Activated CD4-positive, alpha-beta T cell treated with anti-CD3 and anti-CD28 coated beads for 4 hours (primary cell): ENCODE measurements at places on chromosomes 16 and 17.

GRCh38 chr17:73118951-73119391, 26.5 kb upstream of the SLC39A11 start:
- no peak for DNase-seq

- DNase-seq: no peak
These were observed 11.0 kb upstream of the SPOP start for GRCh38 chr17:49688848-49689247.

DNA sequence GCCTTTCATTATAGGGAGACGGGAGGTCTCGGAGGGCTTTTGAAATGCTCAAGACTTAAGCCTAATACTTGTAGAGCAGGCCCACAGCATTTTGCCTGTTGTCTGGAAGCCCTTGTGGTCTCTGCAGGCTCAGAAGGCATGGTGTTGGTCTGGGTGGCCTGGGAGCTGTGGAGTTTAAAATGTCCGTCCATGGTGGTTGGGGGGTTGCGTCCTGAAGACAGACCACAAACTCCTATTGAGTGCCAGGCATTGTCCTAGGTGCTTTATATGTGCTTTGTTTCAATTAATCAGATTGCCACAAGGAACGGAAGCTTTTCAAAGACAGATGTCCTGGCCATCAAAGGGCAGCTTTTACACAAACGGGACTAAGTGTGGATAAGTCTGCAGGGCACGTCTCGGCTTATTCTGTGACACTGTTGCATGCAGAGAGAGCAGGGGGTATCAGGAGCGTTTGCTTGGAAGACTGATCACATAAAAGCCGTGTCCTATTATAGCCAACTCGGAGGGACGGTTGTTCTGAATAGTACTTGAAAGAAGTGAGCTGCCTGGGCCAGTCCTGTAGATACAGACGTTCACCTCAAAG, 7.8 kb downstream of the NTN1 start:
- no peak for DNase-seq

DNA sequence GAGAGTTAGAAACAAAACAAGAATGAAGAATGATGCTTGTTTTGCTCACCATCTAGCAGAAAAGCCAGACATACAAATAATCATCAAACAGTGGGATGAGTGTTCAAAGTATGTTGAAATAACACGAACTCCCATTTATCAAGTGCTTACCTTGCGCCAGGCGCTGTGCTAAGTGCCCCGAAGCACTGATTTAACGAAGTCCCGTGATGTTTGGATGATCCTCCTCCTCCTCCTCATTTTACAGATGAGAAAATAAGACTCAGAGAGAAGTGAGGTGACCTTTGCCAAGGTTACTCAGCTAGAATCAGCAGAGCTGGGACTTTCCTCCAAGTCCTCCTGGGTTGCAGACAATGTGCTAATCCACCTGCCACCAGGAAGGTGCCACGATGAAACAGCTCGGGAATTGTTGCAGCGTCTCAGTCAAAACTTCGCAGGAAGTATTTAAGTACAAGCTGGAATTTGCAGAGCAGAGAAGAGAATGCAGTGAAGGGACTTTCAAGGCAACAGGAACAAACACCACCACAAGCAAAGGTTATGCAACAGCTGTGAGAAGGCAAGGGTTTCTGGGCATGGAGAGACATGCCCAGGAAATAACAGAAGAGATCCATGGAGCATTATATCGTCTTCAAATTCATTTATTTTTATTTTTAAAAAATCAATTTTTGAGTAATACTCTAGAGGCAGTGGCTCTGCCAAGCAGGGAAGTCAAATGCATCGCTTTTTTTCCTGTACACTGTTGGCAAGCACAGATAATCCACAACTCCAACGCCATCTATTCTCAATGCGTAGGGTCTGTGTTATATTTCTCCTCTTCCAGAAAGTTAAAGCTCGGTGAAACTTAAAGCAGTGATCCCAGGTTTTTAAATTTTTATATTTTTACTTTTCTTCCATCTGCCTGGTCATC, 11.1 kb downstream of the PRCD start:
- DNase-seq: no peak

DNA sequence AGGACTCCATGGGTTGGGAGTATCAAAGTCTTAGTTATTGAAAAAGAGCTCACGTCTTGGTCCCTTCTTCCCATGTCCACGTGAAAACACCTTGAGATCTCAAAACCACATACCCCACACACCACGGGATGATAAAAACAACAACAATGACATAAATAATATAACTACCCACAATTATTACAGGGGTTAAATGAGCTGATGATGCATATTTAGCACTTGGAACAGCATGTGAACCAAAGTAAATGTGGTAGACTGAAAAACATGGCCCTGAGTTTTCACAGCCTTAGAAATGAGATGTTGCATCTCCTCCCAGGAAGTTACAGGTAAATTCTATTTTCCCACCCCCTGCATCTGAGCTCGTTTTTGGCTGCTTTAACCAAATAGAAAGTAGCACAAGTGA, 208.9 kb downstream of the C16orf95 start:
- DNase-seq: no peak

DNA sequence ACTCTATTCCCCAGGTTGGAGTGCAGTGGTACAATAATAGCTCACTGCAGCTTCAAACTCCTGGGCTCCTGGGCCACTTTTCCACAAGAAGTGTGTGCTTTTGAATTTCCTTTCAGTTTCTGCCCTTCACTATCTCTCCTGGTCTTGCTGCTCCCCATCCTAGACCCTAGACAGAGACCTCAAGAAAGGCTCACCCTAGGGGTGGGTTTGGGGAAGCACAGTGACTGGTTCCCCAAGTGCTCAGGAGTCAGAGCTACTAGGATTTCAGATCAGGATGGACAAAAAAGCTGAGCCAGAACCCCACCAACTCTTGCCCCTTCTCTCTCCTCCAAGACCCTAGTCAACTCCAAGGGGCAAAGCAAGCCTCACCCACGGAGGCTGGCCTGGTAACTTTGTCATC, 1.6 kb upstream of the SEBOX start:
- DNase-seq: no peak

- DNase-seq: no peak
These were observed 264.3 kb upstream of the CACNG5 start for GRCh38 chr17:66570447-66571195.

DNA sequence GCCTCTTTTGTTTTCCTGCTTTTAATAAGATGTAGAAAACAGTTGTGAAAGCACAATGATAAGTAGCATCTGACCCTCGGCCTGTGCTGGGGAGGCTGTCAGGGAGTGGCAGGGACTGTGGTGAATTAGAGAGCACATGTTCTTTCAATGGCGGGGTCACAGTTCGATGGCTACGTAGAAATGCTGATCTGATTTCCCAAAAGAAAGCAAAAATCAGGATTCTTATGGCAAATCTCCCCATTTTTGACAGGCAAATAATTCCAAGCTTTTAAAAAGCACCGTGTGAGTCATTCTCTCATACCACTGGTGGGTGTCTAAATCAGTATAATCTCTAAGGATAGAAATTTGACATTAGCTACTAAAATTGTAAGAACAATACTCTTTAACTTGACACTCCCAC, 4.2 kb upstream of the MAPK7 start:
- DNase-seq: no peak

DNA sequence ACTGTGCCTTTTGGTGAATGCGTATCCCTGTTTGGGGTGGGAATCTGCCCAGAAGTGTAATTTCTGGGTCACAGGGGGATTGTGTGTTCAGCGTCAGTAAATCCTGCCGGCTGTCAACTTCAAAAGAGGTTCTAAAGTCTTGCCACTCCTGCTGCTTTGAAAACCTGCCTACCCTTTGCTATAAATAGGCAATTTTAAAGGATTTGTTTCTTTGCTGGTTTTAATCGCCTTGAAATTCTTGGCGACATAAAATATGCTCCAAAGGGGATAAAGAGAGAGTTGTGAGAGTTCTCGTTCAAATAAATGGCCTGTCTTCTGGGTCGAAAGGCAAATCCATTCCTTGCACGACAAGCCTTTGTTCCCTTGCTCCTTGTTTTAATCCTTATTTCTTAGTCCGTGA, 143.4 kb downstream of the IRF8 start:
- DNase-seq: no peak

DNA sequence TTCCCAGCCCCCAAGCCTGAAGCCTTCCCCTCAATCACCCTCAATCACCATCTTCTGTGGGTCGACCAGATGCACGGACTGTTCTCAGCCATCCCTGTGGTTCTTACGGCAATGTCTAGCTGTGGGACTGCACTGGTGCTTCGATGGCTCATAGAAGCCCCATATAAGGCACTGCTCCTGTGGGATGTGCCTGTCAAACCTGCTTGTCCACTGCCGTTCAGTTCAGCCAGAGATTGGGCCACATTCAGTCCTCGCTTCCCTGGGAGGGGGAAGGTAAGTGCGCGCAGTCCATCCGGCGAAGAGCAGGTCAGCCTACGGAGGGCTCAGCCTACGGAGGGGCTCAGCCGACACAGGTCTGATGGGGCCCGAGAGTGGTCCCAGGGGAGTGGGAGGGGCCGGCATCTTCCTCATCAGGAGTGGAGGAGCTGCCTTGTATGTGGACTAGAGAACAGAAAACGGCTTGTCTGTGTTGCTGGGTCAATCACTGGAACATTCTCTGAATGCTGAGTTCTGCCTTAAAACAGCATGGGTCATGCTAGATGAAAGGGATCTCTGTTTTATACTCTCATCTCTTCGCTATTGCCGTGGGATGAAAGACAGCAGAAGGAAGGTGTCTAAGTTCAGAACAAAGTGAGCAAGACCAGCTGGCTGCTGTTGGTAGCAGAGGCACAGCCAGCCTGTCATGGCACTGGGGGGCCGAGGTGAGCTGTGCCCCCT, at the start of gene CARD14:
CARD14 (plus strand) TSS at position 247 of the 717 bp plus-strand sequence. CDS start 11,409 bp downstream, outside the sequence.
- DNase-seq: no peak

DNA sequence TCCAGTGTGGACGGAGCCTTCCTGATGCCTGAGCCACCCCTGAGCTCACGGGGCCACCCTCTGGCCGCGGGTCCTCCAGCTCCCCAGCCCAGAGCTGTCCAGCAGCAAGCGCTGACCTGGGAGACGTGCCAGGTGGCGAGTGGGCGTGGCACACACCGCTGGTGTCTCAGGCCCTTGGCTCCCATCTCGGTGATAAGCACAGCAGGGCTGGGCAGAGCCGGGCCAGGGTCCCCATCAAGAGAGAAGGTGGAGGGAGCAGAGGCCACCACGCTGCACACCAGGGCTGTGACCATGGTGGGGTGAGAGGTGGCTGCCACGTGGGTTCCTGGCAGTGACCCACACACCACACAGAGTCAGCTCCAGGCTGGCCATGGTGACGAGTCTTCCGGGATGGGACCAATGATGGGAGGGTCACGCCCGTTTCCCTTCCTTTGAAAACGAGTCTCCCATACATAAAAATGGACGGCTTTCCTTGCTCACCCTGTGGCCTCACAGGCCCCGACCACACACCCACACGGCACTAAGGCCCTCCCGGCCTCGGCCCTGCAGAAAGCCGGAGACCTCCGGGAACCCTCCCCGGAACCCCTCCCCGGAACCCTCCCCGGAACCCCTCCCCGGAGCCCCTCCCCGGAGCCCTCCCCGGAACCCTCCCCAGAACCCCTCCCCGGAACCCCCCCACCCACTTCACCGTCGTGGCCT, 16.8 kb downstream of the UTS2R start:
- DNase-seq: no peak
